ENCODE measurements at places on chromosomes 2 and 18.

- no peak for DNase-seq
Measured at GRCh38 chr2:215711471-215712034, 275.7 kb upstream of the FN1 start.

GRCh38 chr2:241613017-241613780 is 23.8 kb downstream of the THAP4 start:
- DNase-seq: no peak

GRCh38 chr2:98269830-98270229 is 76.4 kb upstream of the CNGA3 start:
- DNase-seq: no peak

DNA sequence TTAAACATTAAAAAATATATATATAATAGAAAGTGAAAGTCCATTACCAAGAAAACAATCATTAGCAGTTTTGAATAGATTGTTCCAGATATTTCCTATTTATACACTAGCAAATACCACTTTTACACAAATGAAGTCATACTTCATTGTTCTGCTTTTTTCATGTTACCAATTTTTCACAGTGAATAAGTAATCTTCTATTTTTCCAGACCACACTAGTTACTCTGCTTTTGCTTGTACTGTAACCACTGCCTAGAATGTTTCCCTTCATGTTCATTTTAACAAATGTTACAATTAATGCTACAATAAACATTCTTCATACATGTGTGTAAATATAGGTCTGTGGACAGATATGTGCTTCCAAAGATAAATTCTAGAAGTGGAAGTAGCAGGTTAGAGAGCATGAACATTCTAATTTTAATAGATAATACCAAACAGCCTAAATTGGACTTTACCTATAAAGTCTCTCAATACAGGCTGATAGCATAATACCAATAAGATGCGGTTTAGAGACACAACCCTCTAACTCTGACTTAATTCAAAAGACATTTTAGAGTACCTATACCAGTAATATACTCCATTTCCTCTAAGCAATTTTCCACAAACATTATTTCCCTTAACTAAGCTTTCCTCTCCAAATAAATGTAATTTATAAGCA is 17.0 kb downstream of the ITSN2 start:
- no peak for DNase-seq

DNA sequence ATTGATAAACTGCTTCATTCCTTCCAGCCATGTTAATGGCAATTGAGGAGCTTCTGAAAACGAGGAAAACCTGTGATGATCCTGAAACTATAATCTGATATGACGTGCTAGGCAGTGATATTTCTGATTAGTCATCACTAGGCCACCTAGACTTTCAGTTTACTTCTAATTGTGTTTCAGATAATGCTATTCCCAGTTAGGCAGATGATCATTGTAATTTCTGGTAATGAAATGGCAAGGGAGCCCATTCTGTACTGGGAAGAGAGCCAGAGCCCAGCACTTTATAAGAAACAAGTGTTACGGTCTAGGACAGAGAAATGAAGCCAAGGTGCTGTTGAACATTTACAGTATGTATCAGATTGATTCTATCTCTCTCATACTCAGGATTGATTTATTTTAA is 106.2 kb downstream of the CPO start:
- DNase-seq: no peak

DNA sequence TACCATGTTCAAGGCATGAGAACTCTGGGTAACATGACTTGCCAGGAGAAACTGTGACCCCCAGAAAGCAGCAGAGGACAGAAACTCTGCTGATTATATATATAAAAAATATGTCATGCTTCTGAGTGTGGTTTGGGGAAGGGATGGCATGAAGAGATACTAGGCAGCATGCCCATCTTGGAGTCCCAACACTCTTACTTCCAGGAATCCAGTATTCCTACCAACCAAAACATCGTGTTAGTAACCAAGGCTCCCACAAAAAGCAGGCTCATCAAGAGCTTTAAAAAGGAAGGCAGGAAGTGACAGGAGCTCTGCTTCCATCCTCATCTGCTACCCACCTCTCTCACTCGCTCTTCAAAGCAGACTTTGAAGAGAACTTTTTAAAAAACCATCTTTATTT is 31.6 kb upstream of the TWIST2 start:
- no peak for DNase-seq
